ENCODE measurements at places on chromosomes 2 and 18. TPM values are rescaled to one million over a fixed set of nuclear protein-coding genes. Genes with fewer than 3 reads are reported as not detected.

The PLEK gene
- under 0.01 TPM for total RNA-seq

The CSRNP3 gene
- total RNA-seq = 3.4 TPM

The KCNJ13 gene
- total RNA-seq = not detected

The GREB1L gene
- 3.7 TPM for total RNA-seq

The IL36G gene
- not detected for total RNA-seq

The PDCD1 gene
- total RNA-seq = not detected

The PROC gene
- not detected for total RNA-seq

The TUBB8B gene
- not detected for total RNA-seq

Measured in fibroblast of the aortic adventitia (primary cell).